ENCODE measurements at places on chromosomes 6 and 20. TPM values are rescaled to one million over a fixed set of nuclear protein-coding genes. Genes with fewer than 3 reads are reported as not detected.

DNA sequence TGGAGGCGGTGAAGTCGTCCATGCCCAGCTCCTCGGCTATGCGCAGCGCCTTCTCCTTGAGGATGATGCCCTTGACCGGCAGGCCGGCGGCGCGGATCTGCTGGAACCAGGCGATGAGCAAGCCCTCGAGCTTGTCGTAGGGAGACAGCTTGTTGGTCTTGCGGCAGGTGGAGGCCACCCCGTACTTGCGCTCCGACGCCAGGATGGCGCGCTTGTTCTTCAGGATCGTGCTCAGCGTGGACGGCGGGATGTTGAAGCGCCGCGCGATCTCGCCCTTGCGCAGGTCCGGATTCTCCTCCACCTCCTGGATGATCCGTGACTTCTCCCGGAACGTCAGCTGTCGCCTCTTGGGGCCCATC is 435 bp downstream of the CENPB start:
- DNase-seq = peak; percentile 69

DNA sequence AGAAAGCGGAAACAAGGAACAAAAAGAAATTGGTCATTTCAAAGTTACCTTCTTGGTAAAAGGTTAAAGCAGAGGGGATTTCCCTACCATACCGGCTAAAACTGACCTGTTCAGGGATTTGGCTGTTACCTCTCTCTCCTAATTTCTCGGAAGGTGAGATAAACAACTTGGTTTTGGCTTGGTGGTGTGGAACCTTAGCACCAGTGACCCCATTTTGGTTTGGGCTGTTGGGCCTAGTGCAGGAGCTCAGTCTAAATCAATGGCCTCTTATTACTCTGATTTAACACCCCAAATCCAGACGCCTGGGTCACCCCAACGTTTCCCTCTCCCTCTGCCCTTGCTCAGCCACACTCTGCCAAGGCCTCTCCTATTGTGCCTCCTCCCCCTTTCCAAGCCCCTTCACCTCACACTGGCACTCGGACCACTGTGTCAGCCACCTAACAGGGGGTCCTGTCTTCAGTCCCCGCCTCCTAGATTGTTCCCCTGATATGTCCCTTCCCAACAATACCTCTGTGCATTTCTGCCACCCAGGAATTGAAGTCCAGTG is 8.3 kb downstream of the NCR2 start:
- no peak for DNase-seq

DNA sequence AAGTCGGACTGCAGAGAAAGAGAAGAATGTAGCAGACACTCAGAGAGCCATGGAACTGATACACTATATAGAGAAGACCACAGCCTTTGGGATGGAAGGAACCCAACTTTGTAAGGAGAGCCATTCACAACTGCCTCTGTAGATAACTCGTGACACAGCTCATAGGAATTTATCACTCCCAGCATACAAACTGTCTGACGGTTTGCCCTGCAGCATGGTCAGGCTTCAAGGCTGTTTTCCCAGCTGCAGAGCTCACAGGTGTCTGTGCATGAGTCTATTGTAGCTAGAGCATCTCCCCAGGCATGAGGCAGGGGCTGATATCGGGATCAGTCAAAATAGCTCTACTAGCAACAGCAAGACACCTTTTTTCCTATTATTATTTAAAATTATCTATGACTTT is 130.5 kb upstream of the DTNBP1 start:
- DNase-seq = peak; percentile 72

The LY6G5B gene
- total RNA-seq = 2.6 TPM

GRCh38 chr20:35018590-35019371 is 63.1 kb downstream of the MYH7B start:
- peak; percentile 67 for DNase-seq
